ENCODE measurements at places on chromosomes 2 and 18. TPM values are rescaled to one million over a fixed set of nuclear protein-coding genes. Genes with fewer than 3 reads are reported as not detected.

The SNTG2 gene
- total RNA-seq = not detected

The ABCG8 gene
- total RNA-seq = not detected

- no peak overlapping the region for H3K27ac ChIP-seq
- H3K27me3 ChIP-seq = no peaks in the 10 kb centered on the region
- H3K4me1 ChIP-seq = no peaks in the 10 kb centered on the region
- no peaks in the 10 kb centered on the region for H3K36me3 ChIP-seq
These were observed 76.4 kb downstream of the METTL4 start for GRCh38 chr18:2494921-2495320.

- no peaks in the 10 kb centered on the region for H3K4me1 ChIP-seq
- peak; percentile 60 for DNase-seq
- no peaks in the 10 kb centered on the region for H3K27me3 ChIP-seq
- no peak overlapping the region for H3K4me3 ChIP-seq
- no peak overlapping the region for H3K27ac ChIP-seq
These were observed 20.4 kb downstream of the IFIH1 start for GRCh38 chr2:162297925-162298552.

DNA sequence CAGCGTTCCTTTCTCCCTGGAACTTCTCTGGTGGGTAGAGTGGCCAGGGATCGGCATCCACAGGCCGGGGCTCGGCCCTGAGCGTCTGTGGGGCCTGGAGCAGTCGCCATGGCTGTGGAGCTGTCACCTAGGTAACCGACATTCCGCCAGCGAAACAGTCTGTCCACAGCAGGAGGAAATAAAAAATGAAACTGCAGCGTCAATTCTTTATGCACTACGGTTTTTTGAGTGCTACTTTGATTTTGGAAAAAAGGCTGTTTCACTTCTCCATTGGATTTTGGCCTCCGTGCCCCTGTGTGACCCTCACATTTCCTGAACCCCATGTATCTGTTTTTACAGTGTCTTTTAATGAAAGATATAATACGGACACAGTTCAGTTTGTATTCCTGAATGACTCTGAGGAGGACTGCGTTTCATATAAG is 163.4 kb downstream of the LDLRAD4 start:
- peak; percentile 60 for DNase-seq
- peak overlapping the region; percentile 46 for H3K27ac ChIP-seq
- H3K27me3 ChIP-seq = no peaks in the 10 kb centered on the region
- H3K36me3 ChIP-seq = no peaks in the 10 kb centered on the region
- H3K4me1 ChIP-seq = peaks cover 39% of the 10 kb centered on the region

- H3K27me3 ChIP-seq = no peaks in the 10 kb centered on the region
- H3K4me1 ChIP-seq = peaks cover 7% of the 10 kb centered on the region
- H3K27ac ChIP-seq = no peak overlapping the region
- DNase-seq = peak; percentile 65
- no peak overlapping the region for H3K4me3 ChIP-seq
- no peaks in the 10 kb centered on the region for H3K36me3 ChIP-seq
These were observed 140.3 kb downstream of the RPIA start for GRCh38 chr2:88831792-88832248.

DNA sequence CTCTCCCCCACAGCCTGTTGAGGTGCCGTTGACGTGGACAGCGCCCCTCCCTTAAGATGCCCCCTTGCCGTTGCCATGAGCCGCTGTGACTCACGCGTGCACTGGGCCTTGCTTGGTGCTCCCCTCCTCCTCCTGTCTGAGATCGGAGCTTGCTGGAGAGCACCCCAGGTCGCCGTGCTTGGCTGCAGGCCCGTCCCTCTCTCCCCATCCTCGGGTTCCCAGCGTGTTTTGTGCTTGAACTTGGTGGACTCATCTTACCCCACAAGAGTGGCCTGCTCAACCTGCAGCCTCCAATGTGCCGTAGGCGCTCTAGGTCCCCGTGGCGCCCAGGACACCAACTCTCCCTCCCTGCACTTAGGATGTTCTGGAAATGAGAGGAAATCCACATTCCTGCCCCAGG is 39.9 kb downstream of the GBX2 start:
- no peak for DNase-seq
- no peak overlapping the region for H3K4me3 ChIP-seq
- no peaks in the 10 kb centered on the region for H3K4me1 ChIP-seq
- H3K27me3 ChIP-seq = no peaks in the 10 kb centered on the region
- H3K27ac ChIP-seq = no peak overlapping the region

The CPS1 gene
- total RNA-seq = 1.0 TPM

The MYO1B gene
- total RNA-seq = 8.8 TPM

The C2orf76 gene
- 8.4 TPM for total RNA-seq

- H3K27me3 ChIP-seq = no peaks in the 10 kb centered on the region
- H3K27ac ChIP-seq = no peak overlapping the region
- no peak overlapping the region for H3K4me3 ChIP-seq
- H3K4me1 ChIP-seq = no peaks in the 10 kb centered on the region
These were observed 501.6 kb upstream of the MYT1L start for GRCh38 chr2:2832657-2833056.

- H3K4me3 ChIP-seq = no peak overlapping the region
- no peaks in the 10 kb centered on the region for H3K36me3 ChIP-seq
- H3K27ac ChIP-seq = no peak overlapping the region
- no peak for DNase-seq
- no peaks in the 10 kb centered on the region for H3K4me1 ChIP-seq
These were observed 353.6 kb upstream of the FSIP2 start for GRCh38 chr2:185384822-185385560.

DNA sequence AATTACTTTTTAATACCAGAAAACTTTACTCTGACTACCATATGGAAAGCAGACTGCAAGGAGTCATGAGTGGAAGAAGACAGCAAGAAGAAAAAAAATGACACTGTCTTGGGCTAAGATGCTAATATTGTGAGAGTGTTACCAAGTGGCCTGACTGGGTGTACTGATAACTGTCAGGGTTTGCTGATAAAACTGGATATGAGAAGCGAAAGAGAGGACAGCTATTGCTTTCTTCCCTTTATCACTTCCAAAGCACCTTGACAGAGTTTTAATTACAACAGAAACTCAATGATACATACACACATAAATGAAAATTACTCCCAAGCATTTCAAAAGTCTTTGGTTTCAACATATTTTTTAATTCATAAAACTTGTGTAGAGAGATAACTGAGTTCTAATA is 368.5 kb downstream of the ZEB2 start:
- DNase-seq = no peak
- peaks cover 10% of the 10 kb centered on the region for H3K4me1 ChIP-seq
- no peaks in the 10 kb centered on the region for H3K36me3 ChIP-seq
- H3K27me3 ChIP-seq = no peaks in the 10 kb centered on the region
- no peak overlapping the region for H3K27ac ChIP-seq
- H3K4me3 ChIP-seq = no peak overlapping the region

DNA sequence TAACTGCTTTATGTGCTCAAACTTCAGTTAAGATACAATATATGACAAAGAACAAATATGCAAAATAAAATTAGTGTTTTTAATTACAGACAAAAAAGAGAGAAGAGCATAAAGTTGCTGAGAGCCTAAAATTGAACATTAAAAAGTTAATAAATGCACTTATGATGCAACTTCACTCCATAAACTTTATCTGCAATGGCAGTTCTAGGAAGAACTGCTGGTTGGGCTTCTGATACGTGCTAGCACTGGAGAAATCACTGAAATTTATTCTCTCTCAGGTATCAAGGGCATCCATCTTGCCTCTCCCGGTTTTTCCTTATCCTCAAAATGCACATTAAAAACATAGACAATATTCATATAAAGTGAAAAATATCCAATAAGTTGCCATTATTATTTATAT is 35.7 kb downstream of the MYO3B start:
- H3K4me1 ChIP-seq = no peaks in the 10 kb centered on the region
- DNase-seq = no peak

- no peak overlapping the region for H3K27ac ChIP-seq
- H3K36me3 ChIP-seq = no peaks in the 10 kb centered on the region
- H3K27me3 ChIP-seq = no peaks in the 10 kb centered on the region
- no peak overlapping the region for H3K4me3 ChIP-seq
- no peak for DNase-seq
These were observed 11.4 kb downstream of the XIRP2 start for GRCh38 chr2:166899676-166900075.

DNA sequence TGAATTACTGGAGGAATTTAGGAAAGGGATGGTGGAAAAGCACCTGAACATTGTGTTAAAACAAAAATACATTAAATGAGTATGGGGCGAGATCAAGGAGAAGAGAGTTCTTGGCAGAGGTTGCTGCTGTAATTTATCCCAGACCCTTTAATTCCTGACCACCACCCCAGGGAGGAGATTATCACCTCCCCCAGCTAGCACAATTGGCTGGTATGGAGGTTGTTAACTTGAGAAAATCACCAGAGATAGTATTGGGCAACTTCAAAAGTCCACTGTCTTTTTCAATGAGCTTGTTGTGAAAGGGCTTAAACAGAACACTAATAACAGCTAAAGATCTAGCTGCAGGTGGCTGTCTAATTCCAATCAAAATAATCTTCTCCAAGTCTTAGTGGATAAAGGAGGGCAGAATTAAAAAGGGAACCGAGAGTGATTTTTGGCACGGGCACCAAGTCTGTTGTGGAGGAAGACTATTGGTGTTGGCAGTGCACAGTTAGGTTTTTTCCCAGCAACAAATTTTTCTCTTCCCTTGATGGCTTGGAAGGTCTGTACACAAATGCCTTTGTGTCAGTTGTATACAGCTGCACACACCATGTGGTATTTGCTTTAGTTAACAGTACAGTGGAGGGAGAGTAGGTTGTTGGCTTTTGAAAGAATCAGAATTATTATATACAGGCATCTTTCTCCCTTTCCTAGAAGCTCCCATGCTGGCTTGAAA is 289.5 kb downstream of the SLC4A3 start:
- H3K4me3 ChIP-seq = no peak overlapping the region
- no peaks in the 10 kb centered on the region for H3K27me3 ChIP-seq
- no peak for DNase-seq
- no peaks in the 10 kb centered on the region for H3K4me1 ChIP-seq

The MATN3 gene
- not detected for total RNA-seq

- no peak for DNase-seq
- H3K4me1 ChIP-seq = peaks cover 35% of the 10 kb centered on the region
- no peak overlapping the region for H3K27ac ChIP-seq
- H3K27me3 ChIP-seq = no peaks in the 10 kb centered on the region
- no peaks in the 10 kb centered on the region for H3K36me3 ChIP-seq
These were observed 253.1 kb downstream of the TCF4 start for GRCh38 chr18:55334875-55335274.

- no peaks in the 10 kb centered on the region for H3K36me3 ChIP-seq
- peak overlapping the region; percentile 88 for H3K27ac ChIP-seq
- no peak overlapping the region for H3K4me3 ChIP-seq
- peaks cover 23% of the 10 kb centered on the region for H3K4me1 ChIP-seq
- H3K27me3 ChIP-seq = no peaks in the 10 kb centered on the region
- DNase-seq = no peak
These were observed 180.8 kb downstream of the KLHL29 start for GRCh38 chr2:23565814-23566213.

The NEDD4L gene
- total RNA-seq = 109 TPM

- no peaks in the 10 kb centered on the region for H3K36me3 ChIP-seq
- no peak overlapping the region for H3K4me3 ChIP-seq
- H3K27ac ChIP-seq = no peak overlapping the region
- DNase-seq = no peak
These were observed 267.3 kb downstream of the LRATD1 start for GRCh38 chr2:14899621-14900414.

GRCh38 chr2:101718993-101719571 is 21.6 kb downstream of the MAP4K4 start:
- H3K4me3 ChIP-seq = no peak overlapping the region
- H3K36me3 ChIP-seq = no peaks in the 10 kb centered on the region
- H3K4me1 ChIP-seq = peaks cover 62% of the 10 kb centered on the region
- H3K27me3 ChIP-seq = no peaks in the 10 kb centered on the region
- H3K27ac ChIP-seq = no peak overlapping the region
- no peak for DNase-seq

The CCDC68 gene
- total RNA-seq = 32.2 TPM

- H3K4me3 ChIP-seq = no peak overlapping the region
- no peaks in the 10 kb centered on the region for H3K36me3 ChIP-seq
- H3K27me3 ChIP-seq = peaks cover 12% of the 10 kb centered on the region
- no peak overlapping the region for H3K27ac ChIP-seq
- no peak for DNase-seq
These were observed 136.1 kb downstream of the DNER start for GRCh38 chr2:229578052-229578846.

- H3K4me3 ChIP-seq = no peak overlapping the region
- no peaks in the 10 kb centered on the region for H3K36me3 ChIP-seq
- peaks cover 8% of the 10 kb centered on the region for H3K4me1 ChIP-seq
- DNase-seq = no peak
- no peak overlapping the region for H3K27ac ChIP-seq
- no peaks in the 10 kb centered on the region for H3K27me3 ChIP-seq
These were observed 291.9 kb downstream of the ALK start for GRCh38 chr2:29629495-29629894.

- no peak overlapping the region for H3K4me3 ChIP-seq
- peaks cover 99% of the 10 kb centered on the region for H3K4me1 ChIP-seq
- no peaks in the 10 kb centered on the region for H3K36me3 ChIP-seq
- peak overlapping the region; percentile 98 for H3K27ac ChIP-seq
- DNase-seq = no peak
- no peaks in the 10 kb centered on the region for H3K27me3 ChIP-seq
These were observed 73.9 kb downstream of the LRRFIP1 start for GRCh38 chr2:237701033-237701858.

The FSHR gene
- not detected for total RNA-seq

DNA sequence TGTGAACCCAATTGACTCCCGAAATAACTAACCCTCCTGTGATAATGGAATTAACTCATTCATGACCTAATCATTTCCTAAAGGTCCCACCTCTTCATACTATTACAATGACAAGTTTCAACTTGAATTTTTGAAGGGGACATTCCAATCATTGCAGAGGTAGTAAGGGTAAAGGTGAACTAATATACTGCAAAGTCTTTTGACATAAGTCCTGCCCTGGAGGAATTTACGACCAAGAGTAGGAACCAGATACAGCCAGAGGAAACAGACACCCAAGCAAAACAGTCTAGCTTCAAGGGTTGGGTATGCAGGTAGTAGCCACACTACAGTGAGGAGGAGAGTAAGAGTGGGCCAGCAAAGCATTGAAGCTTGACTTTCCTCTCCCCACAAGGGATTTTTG is 1.2 kb upstream of the SRBD1 start:
- no peaks in the 10 kb centered on the region for H3K36me3 ChIP-seq
- no peak overlapping the region for H3K27ac ChIP-seq
- no peak overlapping the region for H3K4me3 ChIP-seq
- no peak for DNase-seq

All from stomach (tissue), 19 donors.